ENCODE measurements at places on chromosomes 12 and 14.

DNA sequence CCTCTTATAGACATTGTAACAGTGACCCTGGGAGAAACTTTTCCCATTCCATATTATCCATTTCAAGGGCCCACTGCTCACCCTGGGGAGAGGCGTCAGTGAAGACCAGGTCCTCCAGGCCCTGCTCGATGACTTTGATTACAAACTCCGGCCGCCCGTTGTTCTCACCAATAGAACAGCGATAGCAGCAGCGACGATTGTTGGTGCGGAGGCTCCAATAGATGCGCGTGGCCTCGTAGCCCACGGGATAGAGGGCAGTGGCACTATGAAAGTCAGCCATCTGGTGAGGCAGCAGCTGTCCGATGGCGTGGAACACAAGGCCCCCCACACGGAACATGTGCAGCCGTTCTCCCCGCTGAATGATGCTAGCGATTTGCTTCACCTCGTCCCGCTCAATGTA lies 7.5 kb upstream of the PRKAG1 start:
- no peak for DNase-seq

GRCh38 chr14:99254328-99255009 lies 17.5 kb downstream of the BCL11B start:
- DNase-seq, result no peak

DNA sequence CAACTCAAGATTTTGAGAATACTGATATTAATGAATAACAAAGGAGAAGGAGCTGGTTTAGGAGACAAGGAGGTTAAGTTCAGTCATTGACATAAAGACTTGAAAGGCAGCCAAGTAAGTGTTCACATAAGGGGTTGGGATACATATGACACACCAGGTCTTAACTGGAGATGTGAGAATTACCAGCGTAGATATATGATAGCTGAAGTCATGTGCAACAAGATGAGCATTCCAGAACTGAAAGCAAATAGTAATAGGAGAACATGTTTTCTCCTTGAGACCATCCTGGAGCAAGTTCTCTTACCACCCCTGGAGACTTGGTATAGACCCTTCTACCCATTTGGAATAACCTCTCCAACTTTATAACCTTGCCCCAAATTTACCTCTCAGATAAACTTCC lies 43.3 kb upstream of the NPFF start:
- no peak for DNase-seq

- no peak for DNase-seq
These were observed 1.3 kb downstream of the NKX2-8 start for GRCh38 chr14:36580856-36581831.

DNA sequence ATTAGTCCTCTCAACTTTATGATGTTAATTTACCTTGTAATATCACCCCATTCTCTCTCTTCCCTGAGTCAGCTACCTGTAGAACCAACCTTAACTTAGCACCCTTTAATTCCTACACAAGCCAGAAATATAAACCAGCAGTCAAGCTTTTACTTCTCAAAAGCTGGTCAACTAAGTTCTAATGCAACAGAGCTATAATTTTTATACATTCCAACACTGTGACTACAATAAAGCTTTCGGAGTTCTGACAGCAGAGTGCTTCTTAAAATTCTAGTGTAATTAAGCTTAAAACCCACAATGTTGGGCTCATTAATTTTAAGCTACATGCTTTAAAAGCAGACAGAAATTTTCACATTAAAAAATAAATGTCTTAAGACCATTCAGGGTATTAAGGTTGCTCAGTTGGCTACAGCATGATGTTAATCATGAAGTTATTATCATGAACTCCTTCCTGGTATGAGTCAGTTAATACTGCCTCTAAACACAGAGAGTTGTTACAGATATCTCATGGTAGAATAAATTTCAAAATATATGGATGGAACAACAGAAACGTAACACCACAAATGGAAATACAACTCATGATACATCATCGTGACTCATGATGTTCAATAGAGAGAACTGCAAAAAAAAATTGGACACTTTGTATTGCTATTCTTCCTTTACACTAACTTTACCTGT lies 126.7 kb downstream of the EPS8 start:
- no peak for DNase-seq

- no peak for DNase-seq
These were observed 33.6 kb downstream of the SSH1 start for GRCh38 chr12:108823804-108824203.

- no peak for DNase-seq
These were observed 5.1 kb downstream of the KRT85 start for GRCh38 chr12:52362118-52362726.

DNA sequence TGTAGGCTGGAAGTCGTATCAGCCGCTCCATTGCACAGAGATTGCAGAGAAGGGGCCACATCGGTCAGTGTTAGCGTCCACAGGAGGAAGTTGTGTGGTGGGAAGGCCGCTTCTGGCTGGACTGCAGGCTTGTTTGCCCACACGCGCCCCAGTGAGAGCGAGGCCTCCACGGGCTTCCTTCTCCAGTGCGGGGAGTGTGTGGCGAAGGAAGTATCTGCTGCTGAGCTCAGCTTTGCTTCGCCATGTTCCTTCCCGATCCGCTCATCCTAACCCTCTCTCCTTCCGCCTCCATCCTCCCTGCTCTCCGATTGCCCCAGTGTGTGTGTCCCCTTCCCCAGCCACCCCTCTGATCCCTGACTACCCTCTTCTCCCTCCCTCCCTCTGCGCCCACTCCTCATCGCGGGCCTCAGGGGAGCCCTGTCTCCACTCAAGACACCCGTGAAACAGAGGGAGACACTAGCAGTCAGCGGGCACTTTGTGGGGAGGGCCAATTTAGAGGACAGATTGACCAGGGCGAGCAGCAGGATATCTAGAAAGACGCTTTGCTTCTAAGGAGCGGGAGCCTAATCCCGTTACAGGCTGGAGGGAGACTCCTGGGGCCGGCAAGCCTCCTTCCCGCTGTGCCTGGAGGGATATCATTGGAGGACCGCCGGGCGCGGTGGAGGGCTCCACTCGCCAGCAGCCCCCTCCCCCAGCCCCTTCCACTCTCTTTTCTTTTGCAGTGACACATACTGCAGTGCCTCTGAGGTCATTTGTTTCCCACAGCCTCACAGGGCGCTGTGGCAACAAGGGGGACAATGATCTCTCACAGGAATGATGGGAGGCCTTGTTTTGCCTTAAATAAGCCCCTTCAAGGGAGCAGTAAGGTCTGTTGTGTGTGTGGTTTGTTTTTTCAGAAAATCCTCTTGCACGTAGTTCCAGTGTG lies 428.8 kb downstream of the ZFP36L1 start:
- no peak for DNase-seq

GRCh38 chr12:98669751-98670150 lies 24.7 kb downstream of the APAF1 start:
- no peak for DNase-seq

DNA sequence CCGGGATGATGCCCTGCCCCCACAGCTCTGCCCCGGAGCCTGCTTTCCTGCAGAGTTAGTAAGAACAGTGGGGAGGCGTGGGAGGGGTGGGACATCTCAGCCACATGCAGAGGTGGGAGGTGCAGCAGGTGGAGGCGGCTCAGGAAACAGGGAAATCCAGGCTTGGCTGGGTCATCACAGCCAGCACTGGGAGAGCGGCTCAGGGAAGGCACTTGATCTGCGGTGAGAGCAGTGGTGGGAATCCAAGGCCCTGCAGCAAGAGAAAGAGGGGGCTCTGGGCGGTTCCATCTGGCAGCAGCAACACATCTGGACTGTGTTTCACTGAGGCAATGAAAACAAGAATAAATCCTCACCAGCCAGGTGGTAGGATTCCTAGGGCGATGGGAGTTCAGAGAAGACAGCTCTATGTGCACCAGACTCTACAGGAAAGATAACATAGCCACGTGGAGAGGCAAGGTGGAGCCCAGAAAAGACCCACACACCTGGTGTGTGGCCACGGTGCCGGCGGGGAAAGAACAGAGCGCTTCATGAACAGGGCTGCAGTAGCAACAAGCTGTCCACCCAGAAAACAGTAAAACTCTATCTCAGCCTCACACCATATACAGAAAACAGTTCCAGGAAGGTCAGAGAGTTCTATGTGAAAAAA lies 57.6 kb downstream of the CCDC85C start:
- no peak for DNase-seq

DNA sequence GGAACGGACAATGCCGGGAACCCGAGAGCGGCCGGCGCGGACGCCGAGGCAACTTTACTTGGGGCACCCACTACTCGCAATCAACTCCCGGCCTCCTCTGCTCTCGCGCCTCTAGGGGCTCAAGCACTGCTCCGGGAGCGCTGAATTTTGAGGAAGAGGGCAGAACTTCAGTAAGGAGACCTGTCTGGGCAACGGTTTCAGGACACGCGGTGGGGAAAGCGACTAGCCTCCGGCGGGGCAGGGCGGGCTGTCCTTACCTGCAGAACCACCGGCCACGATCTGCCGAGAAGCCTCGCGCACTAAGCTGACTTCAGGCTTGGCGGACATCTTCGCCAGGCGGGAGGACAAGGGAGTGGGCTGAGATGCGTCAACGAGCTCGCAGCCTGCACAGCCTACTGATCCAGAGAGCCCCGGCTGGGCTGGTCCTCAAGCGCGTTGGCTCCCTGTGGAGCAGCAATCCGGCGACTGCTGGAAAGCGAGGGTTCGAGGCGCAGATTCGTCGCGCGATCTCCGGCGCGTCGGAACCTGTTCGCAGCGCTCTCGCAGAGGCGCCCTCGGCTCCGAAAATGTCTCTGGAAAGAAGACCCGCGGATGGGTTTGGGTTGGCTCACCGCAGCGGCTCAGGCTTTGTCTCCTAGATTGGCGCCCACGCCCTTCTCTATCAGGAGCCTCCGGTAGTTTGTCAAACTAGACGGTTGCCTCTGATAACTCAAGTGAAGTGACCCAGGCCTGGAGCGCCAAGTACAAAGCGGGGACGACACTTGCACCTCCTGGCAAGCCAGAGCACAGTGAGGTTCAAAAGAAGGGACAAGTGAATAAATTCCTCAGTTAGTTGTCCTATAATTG lies at the start of gene SLC25A21:
SLC25A21 (minus strand) TSS at position 583 of the 846 bp plus-strand sequence.
- peak; percentile 56 for DNase-seq

DNA sequence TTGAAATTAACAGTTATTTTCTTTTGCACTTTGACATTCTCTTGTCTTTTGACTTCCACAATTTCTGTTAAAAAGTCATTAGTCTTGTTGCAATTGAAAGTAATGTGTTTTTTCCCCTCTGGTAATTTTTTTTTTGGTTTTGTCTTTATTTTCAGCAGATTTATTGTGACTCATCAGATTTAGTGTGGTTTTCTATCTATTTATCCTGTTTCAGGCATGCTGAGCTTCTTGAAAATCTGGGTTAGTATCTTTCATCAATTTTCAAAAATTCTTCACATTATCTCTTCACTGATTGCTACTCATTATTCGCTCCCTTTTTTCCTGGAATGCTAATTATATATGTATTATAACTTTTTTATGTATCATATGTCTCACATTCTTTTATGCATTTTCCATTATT lies 15.3 kb upstream of the NTF3 start:
- no peak for DNase-seq

- no peak for DNase-seq
These were observed at the start of gene CPNE8 for GRCh38 chr12:38905480-38906351. Gene CPNE8 (minus strand): TSS chr12:38905591. CDS start chr12:38905534, 57 bp downstream.

DNA sequence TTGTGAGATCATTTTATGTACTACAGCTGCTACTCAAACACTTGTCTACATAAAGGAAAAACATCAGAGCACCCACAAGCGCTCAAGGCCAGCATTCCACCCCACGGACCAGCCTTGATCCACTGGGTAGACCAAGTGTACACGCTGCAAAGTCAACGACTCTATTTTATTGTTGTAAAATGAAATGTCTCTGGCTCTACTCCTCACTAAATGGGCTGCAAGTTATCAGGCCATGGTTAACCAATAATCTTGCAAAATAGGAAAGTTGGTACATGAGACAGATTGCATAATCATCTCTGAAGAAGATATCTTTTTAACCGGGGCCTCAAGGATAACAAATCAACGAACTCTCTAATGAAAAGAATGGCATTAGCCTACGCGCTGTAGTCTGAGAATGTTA lies 69.9 kb upstream of the FOXN3 start:
- no peak for DNase-seq

GRCh38 chr12:120388691-120389481 lies 19.9 kb upstream of the MSI1 start:
- peak; percentile 7 for DNase-seq

DNA sequence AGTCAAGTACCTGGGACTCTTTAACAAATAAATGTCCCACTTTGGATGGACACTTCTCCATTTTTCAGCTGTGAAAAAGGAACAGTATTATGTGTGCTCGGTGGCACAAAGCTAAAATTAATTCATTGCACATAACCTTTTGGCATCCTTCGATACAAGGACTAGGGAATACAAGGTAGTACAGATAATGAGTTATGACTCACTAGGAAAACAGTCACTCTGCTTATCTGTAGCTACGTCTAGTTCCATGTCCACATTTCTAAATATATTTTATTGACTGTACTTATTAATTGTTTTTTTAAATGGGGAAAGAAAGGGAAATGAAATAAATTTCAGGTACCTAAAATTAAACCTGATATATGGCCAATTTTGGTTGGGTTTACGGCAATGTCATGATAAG lies 35.2 kb upstream of the RIC8B start:
- no peak for DNase-seq

- no peak for DNase-seq
These were observed 5.8 kb downstream of the CD4 start for GRCh38 chr12:6795088-6795487.

GRCh38 chr12:12803186-12803585 lies 10.0 kb upstream of the DDX47 start:
- no peak for DNase-seq

DNA sequence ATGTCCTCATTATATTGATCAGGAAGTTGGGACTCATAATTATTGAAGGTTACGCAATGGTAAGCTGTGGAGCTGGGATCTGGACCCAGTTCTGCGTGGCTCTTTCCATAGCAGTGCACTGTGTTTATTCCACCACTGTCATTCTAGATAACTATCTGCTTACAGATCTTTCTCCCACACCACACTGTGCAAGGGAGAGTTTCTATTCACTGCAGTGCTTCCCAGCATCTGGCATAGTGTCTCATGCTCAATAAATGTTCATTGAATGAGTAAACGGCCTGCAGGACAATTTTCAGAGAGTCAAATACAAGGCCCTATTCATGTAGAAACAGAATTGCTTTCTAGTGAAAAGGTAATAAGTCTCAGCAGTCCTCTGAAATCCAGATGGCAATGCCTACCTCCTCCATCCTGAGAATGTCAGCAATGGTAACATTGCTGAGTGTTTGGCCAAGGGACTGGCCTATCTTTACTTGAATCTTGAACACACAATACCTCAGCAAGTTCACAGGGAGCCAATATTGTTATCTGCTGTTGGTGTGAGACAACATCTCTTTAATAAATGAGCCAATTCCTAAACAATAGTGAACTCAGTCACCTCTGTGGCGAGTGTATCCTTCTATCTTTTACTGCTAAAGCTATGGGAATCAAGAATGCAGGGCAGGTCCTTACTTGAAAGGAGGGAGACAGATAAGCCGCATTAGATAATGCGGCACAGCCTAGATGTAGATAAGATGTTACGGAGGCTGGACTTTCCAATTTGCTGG lies 332.4 kb upstream of the PRICKLE1 start:
- no peak for DNase-seq

GRCh38 chr14:103463149-103463548 lies 59.5 kb downstream of the CKB start:
- no peak for DNase-seq

GRCh38 chr12:90199006-90199405 lies 490.4 kb upstream of the ATP2B1 start:
- no peak for DNase-seq

- DNase-seq, result peak; percentile 92
These were observed 6.6 kb downstream of the COA8 start for GRCh38 chr14:103569408-103569807.

Data from NCI-H1417 treated with DMSO at 0.1 percent for 48 hours (cell line).